Psoas muscle (tissue), 8 donors: ENCODE measurements at places on chromosomes 7 and 10. TPM values are rescaled to one million over a fixed set of nuclear protein-coding genes. Genes with fewer than 3 reads are reported as not detected.

Gene ENKUR
- not detected for total RNA-seq

GRCh38 chr7:85750454-85750949 is 563.6 kb upstream of the SEMA3D start:
- no peaks in the 10 kb centered on the region for H3K27me3 ChIP-seq
- H3K4me1 ChIP-seq, result no peaks in the 10 kb centered on the region
- no peaks in the 10 kb centered on the region for H3K36me3 ChIP-seq
- no peak for DNase-seq

- H3K4me3 ChIP-seq, result no peak overlapping the region
- DNase-seq, result no peak
Measured at GRCh38 chr10:46328853-46329689, 42.3 kb downstream of the ANTXRL start.

- no peak overlapping the region for H3K4me3 ChIP-seq
- H3K27ac ChIP-seq, result no peak overlapping the region
- no peaks in the 10 kb centered on the region for H3K36me3 ChIP-seq
Measured at GRCh38 chr7:3230908-3231307, 70.1 kb upstream of the SDK1 start.

- no peak for DNase-seq
- no peaks in the 10 kb centered on the region for H3K36me3 ChIP-seq
- H3K4me3 ChIP-seq, result no peak overlapping the region
- H3K4me1 ChIP-seq, result no peaks in the 10 kb centered on the region
- H3K27me3 ChIP-seq, result no peaks in the 10 kb centered on the region
- no peak overlapping the region for H3K27ac ChIP-seq
Measured at GRCh38 chr7:40746841-40747556, 612.2 kb downstream of the SUGCT start.

DNA sequence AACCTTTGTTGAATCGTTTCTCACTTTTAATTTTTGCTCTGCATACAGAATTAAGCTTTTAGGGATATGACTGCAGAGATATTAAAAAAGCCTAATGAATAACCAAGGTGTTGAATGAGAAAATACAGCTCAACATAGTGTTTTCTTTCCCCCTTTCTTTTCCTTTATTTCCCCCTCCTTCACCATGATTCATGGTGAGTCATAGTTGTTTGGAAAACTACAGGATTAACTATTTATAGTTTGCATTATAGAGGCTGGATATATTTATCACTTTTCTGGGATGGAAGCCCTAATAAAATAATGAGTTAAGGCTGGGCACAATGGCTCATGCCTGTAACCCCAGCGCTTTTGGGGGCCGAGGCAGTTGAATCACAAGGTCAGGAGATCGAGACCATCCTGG is 115.0 kb downstream of the DNAJB9 start:
- H3K4me1 ChIP-seq, result no peaks in the 10 kb centered on the region
- H3K27me3 ChIP-seq, result no peaks in the 10 kb centered on the region
- no peaks in the 10 kb centered on the region for H3K36me3 ChIP-seq
- no peak for DNase-seq
- no peak overlapping the region for H3K27ac ChIP-seq
